NCI-H510A treated with DMSO at 0.1 percent for 48 hours (cell line): ENCODE measurements at places on chromosomes 5 and 9.

- DNase-seq, result no peak
Measured at GRCh38 chr9:87350915-87351314, 146.8 kb upstream of the DAPK1 start.

DNA sequence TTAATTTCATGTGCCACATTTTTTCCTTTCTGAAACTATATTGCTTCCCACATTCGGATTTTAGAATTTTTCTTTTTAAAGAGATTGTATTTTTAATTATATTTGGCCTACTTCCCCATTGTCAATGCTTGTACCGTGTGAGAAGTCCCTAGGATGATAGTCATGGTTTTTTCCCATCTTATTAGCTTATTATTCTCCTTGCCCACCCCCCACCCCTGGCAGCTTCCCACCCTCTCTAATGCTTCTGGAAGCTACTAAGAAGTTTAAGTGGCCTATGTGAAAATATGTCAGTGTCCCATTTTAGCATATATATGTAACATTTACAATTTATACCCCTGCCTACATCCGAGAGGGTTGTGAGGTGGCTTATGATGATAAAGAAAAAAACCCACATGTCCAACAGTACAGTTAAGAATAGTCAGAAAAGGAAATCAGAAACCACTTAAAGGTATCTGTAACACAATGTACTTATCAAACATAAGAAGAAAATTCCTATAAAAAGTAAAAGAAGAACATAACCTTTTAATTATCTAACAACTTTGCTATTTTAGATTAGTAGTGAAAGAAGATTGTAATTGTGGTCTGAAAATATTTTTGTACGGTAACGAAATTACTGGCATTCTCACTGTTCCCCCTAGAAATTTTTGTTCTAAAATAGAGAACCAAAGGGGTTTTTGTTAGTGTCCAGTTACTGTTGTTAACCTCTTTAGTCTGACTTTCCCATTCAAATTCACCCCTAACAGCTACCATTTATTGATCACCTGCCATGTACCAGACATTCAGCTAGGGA is 62.1 kb downstream of the SLC44A1 start:
- DNase-seq, result no peak

DNA sequence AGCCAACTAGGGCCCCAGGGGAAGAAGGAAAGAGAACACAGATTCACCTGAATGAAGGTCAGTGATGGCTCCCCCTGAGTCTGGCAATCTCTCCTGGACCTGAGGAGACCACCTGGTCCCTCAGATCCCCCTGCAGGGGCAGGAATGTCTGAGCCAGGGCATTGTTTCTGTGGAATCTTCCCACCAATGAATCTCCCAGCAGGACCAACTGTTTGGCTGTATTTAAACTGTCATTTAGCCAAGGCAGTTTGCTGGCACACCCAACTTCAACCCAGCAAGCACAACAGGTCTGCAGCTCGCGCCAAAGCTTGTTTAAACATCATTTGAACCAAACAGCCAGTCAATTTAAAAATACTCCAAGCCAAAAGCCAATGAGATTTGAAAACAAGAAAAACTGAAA is 92.6 kb downstream of the SH3TC2 start:
- DNase-seq, result no peak

- DNase-seq, result no peak
Measured at GRCh38 chr5:53246042-53246836, 136.7 kb upstream of the MOCS2 start.

DNA sequence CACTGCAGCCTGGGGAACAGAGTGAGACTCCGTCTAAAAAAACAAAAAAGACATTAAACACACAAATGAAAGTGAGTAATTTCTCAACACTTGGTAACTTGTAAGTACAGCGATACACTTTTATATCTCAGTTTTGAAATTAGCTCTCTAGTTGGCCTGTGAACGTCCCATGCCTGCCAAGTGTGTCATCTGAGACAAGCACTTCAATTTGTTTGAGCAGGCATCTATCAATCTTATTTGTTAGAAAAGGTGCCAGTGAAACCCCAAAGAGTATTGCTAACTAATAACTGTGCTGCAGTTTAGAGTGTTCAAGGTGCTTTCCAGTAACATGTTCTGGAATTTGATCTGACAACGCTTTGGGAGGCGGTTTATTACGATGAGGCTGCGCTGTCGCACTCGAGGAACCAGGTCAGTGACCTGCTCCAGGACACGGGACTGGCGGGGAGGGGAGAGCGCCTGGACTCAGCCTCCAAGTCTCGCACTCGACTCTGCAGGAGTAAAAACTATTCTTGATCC is 1.1 kb upstream of the SPIN1 start:
- DNase-seq, result peak; percentile 62

DNA sequence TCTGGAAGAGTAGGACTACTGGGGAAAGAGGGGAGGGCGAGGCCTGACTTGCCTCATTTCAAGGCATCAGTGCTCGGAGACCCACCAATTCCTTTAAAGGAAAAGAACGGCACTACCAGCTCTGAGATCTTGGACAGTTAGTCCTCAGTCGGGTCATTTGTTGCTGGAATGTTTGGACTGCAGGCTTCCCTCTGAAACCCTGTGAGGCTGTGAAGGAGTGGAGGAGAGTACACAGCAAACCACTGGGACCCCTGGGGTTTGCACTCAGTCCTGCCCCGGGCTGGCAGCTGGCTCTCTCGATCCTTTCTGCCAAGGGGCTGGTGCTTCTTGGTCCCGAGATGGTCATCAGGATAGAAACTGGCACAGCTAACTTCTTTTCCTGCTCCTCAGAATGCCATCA is 194.5 kb downstream of the TRIO start:
- no peak for DNase-seq

DNA sequence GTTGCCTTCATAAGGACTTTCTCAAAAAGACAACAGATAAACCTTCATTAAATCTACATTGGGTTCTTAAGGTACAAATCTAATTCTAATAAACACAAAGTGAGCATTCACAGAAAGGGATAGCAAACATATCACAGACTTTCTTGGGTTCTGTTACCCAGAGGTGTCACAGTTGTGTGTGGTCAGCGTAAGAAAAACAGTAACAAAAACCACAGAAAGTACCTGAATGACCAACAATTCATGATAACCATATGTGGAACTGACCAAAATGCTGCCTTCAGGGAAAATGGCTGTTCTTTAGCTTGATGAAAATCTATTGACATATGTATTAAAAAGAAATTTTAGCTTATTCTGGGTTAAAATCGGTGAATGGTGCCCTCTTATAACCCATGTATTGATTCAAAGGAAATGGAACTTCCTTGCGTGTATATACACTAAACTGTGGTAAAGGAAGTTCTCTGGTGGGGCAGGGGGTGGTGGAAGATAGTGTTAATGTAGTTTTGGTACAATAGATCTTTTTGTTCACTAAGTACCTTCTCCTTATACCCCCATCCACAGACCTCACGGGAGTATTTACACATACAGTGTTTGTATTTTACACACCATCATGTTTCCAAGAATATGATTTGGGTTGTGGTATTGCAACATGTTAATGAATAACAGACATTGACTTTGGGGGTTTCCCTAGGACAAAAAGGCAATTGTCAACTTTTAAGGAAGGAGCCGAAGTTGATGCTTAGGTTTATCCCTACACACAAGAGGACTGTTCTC is 152.5 kb downstream of the APBA1 start:
- DNase-seq, result no peak

GRCh38 chr5:114360816-114361723 is 800 bp upstream of the KCNN2 start:
- no peak for DNase-seq

GRCh38 chr9:74500584-74500924 is 3.4 kb downstream of the RORB start:
- no peak for DNase-seq

GRCh38 chr9:4489562-4489918 is 728 bp upstream of the SLC1A1 start:
- DNase-seq, result no peak

- DNase-seq, result peak; percentile 75
Measured at GRCh38 chr5:94968507-94969095, 316.3 kb downstream of the MCTP1 start.

GRCh38 chr5:95822043-95822541 is 434 bp downstream of the GLRX start:
- peak; percentile 40 for DNase-seq

- no peak for DNase-seq
Measured at GRCh38 chr5:98108497-98108896, 665.0 kb upstream of the RGMB start.

DNA sequence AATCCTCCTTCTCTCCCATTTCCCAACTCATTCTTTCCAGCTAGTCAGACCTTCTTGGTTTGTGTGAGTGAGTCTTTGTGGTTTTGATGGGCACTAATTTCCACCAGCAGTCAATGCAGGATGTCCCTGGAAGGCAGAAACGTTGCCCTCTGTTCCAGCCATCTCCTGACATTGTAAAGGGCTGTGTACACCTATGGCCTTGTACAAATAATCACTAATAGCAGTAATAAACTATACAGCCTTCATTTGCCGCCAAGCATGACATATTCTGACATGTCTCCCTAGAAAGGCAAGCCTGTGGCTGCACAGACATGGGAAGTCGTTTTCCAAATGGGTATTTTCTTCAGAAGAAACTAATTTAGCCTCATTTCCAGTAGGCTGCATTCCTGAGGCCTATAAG is 18.4 kb upstream of the DENND1A start:
- DNase-seq, result no peak

DNA sequence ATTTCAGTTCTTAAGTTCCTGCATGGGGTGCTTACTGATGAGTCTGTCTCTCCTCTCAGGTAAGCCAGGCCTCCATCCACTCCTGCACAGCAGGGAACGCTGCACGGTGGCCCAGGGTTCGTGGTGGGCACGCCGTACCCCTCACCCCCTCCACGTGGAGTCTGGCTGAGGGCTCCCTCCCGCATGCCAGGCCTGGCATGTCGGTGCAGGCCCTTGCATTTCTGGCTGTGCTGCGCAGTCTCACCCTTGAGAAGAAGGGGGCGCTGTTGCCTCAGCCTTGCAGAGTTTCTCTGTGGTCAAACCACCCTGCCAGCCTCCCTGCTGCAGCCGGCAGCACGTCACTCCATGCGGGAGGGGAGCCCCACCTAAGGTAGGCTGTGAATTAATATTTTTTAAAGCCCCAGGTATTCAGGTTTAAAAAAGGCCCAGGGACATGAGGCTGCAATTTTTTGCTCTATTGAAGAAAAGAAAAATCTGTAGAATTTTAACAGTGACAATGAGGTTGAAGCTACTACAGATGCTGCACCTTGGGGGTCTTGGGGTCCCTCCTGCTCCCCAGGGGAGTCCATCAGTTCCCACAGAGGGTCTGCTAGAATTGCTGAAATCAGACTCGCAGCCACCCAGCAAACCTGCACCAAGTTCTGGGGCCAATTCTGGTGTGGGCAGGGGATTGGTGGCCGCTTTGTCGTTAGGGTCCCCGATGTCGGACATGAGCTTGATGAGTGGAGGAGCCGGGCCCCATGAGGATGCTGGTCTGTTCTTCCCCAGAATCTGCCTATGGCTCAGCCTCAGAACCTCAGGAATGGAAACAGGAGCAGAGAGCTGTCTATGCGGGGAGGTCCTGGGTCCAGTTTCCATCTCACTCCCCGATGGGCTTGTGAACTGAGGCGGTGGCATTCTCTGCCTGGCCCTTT is 52.6 kb downstream of the TENT4A start:
- DNase-seq, result peak; percentile 89

DNA sequence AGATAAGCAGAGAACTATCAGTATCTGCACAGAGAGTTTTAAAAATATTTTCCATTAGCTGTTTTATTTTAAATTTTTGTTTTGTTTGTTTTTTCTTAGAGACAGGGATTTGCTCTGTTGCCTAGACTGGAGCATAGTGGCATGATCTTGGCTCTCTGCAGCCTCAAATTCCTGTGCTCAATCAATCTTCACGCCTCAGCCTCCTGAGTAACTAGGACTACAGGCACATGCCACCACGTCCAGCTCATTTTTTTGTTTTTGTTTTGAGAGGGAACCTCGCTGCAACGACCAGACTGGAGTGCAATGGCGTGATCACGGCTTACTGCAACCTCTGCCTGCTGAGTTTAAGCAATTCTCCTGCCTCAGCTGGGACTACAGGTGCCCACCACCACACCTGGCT is 138.2 kb upstream of the LPAR1 start:
- DNase-seq, result no peak

DNA sequence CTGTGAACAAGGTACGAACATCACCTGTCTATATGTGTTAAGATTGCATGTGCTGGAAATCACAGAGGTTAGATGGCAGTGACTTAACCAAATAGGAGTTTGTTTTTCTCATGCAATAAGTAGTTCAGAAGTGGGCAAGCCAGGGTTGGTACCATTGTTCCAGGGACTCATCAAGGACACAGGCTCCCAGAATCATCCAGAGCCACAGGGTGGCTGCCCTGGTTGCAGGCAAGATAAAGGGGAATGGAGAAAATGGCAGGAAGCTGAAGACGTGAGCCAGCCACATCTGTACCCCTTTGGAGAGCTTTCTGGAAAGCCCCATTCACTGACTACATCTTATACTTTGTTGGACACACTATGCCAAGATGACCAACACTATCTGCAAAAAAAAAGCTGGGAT is 126.0 kb upstream of the IL12B start:
- no peak for DNase-seq

GRCh38 chr5:171738501-171738900 is 47.1 kb upstream of the SMIM23 start:
- no peak for DNase-seq

GRCh38 chr9:132027752-132028663 is 51.7 kb downstream of the MED27 start:
- no peak for DNase-seq

DNA sequence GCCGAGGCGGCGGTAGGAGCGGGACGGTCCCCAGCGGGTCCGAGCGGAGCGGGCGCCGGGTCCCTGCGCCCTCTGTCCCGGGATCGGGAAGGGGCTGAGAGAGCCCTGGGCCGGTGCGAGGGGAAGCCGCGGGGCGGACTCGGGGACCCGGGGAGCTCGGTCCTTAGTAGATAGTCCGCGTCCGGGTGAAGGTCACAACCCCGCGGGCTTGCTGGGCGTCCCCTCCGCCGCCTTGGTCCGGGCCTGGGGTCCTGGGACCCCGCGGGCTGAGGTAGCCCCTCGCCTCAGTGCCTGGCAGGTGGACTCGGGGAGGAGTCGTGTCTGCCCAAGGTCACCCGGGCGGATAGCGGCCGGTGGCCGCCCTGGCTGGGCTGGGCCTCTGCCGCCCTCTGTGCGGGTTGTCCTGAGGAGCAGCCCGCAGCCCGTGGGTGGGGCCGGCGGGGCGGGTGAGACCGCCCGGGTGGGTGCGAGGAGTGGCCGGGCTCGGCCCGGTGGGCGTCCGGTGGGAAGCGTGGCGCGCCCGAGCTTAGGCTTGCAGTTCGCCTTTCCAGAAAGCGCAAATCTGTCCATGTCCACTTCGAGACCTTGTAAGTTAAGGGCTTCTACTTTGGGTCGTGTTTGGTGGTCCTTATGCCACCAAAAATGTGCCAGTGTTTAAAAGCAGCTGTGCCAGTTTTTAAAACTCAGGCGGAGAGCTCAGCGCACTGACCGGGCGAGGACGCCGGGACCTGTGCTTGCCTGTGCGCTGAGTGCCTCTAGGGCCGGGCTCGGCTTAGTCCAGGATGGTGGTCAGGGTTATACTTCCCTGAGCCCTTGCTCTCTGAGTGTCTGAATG is 554 bp downstream of the SDHA start:
- DNase-seq, result peak; percentile 52
